ENCODE measurements at places on chromosomes 4 and X.

DNA sequence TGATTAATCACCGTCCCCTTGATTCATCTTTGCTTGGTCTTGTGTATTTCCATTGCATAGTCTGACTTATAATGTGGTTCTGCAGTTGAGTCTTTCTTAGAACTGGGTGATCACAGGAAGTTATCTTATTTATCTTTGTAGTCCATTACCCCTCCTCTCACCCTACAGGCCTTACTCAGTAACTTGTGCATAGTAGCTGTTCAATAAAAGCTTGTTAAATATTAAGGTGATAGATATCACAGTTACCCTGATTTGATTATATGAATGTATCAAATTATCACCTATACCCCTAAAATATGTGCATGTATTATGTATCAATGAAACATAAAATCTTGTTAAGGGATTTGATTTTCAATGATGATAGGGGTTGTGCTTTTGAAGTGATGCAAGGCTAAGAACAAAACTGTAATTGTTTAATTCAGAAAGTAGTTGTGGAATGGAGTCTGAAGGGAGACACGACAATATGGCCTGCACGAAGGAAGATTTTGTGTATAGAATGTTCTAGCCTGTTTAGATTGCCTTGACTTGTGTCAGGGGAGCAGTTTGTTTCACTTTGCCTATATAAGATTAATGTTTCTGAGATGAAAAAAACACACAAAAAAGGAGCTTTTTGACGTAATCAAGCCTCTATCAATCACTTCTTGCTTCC lies 132.4 kb upstream of the LIMCH1 start:
- DNase-seq, result no peak

GRCh38 chr4:85228264-85228663 lies 246.7 kb upstream of the ARHGAP24 start:
- no peak for DNase-seq

DNA sequence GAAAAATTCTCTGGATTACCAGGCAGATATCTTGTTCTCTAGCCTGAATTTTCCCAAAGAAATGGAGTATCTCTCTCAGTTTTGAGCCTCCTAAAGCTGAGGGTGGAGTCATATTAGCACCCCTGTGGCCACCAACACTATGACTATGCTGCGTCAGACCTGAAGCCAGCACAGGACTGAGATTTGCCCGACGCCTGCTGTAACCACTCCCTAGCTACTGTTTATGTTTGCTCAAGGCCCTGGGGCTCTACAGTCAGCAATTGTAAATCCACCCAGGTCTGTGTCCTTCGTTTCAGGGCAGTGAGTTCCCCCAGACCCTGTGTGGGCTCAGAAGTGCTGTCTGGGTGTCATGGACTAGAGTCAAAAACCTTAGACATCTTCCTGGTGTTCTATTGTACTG lies 61.4 kb downstream of the ZXDA start:
- no peak for DNase-seq

GRCh38 chr4:126533146-126533805 lies 1099.5 kb upstream of the INTU start:
- no peak for DNase-seq

- DNase-seq, result no peak
These were observed 11.2 kb downstream of the BLTP1 start for GRCh38 chr4:122163301-122163700.

DNA sequence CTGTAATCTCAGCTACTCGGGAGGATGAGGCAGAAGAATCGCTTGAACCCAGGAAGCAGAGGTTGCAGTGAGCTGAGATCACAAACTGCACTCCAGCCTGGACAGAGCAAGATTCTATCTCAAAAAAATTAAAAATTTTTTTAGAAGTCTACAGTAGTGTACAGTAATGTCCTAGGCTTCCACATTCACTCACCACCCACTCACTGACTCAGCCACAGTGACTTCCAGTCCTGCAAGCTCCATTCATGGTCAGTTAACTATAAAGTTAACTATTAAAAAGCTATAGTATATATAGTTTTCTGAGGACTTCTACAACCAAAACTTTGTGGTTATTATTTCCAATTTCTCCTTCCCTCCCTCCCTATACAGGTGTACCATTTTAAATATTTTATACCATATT lies 34.7 kb upstream of the NEUROG2 start:
- no peak for DNase-seq

- DNase-seq, result no peak
These were observed 65.8 kb downstream of the RASGEF1B start for GRCh38 chr4:81405900-81406401.

- no peak for DNase-seq
These were observed 2.8 kb downstream of the AMELX start for GRCh38 chrX:11296051-11296450.

GRCh38 chr4:85741381-85741780 lies 266.4 kb downstream of the ARHGAP24 start:
- DNase-seq, result no peak

DNA sequence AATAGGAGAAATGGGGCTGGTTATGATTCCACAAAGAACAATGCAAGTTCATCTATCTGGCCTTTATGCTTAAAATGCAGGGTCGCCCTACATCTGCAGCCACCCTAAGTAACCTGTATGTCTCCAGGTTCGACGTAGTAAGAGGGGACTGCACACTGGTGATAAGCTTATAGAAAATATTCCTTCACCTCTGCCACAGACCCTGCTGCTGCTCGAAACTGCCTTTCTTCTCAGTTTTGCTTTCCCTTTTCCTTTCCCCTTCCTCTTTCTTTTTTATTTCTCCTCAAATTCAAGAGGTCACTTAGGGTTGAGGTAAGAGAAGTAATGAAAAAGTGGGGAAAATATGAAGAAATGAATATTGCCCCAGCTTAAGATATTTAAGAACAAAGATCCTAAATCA lies 123.5 kb downstream of the DCHS2 start:
- no peak for DNase-seq

DNA sequence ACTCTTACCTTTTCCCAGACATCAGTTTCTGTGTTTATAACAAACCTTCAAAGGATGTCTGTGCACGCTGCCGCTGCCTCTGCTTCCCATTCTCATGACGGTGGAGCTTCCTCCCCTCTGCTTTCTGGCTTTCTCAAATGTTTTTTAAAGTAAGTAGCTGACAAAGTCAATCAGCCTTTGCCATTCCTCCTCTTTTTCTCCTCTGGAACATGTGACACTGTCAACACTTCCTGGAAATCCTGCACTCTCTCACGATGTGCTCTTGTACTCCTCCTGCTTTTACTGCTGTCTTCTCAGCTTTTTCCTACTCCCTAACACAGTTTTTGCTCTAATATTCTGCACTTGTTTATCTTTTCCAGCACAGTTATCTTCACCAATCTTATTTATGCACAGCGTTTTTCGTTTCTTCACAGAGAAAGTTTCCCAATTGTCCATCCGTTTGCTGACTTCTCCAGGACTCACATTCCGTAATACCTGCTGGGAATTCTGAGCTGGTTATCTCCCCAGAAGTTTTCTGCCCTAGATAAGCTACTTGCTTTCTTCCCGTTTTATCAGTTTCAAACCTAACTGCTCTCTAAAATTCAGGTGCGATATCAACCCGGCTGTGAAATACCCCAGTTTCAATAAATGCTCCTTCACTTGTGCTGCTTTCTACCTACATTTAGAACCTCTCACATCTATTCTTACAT lies 465.6 kb upstream of the AGA start:
- DNase-seq, result no peak

DNA sequence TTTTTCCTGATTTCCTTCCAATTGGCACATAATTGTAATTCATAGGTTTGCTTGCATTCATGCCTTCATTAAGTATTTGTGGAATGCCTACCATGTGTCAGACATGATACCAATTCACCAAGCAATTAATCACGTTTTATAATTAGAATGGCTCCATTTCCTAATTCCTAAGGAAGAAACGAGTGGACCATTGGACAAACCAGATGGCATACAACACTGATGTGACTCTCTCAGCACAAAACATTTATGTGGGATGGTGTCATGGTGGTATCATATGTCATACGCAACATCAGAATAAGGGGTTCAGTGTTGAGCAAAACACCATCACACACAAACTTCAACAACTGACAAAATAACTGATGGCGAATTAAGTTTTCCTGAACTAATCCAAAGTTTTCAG lies 502.8 kb downstream of the DMD start:
- DNase-seq, result no peak

GRCh38 chr4:8331575-8331955 lies 62.0 kb downstream of the HTRA3 start:
- no peak for DNase-seq

GRCh38 chr4:69744157-69744478 lies 16.3 kb downstream of the SULT1B1 start:
- DNase-seq, result no peak

- DNase-seq, result no peak
These were observed 2.3 kb downstream of the F9 start for GRCh38 chrX:139532834-139533233.

GRCh38 chr4:14478504-14478903 lies 523.8 kb upstream of the CPEB2 start:
- DNase-seq, result no peak

DNA sequence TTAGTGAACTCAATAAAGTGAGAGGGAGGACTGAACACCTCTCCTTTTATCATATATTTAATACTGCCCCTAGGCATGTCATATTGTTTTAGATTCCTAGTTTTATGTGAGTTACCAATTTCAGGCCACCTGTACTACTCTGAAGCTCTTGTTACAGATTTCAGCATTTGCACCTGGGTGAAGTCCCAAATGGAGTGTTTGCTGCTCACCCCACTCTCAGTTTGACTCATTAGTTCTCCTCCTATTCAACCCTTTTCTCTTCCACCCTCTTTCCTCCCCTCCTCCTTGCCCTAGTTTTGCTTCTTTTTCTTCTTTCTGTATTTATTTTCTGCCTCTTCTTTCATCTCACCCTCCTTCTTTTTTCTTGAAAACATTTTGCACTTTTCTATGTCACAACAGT lies 1852.2 kb upstream of the IGFBP7 start:
- DNase-seq, result no peak

GRCh38 chr4:47145630-47146029 lies 114.3 kb downstream of the GABRB1 start:
- DNase-seq, result no peak

GRCh38 chrX:10350221-10350620 lies 193.4 kb downstream of the CLCN4 start:
- no peak for DNase-seq

- no peak for DNase-seq
These were observed 49.4 kb downstream of the RTL9 start for GRCh38 chrX:110407910-110408545.

GRCh38 chr4:169987327-169988228 lies 38.6 kb downstream of the MFAP3L start:
- no peak for DNase-seq

- DNase-seq, result no peak
These were observed 12.8 kb upstream of the NSUN7 start for GRCh38 chr4:40736910-40737309.

DNA sequence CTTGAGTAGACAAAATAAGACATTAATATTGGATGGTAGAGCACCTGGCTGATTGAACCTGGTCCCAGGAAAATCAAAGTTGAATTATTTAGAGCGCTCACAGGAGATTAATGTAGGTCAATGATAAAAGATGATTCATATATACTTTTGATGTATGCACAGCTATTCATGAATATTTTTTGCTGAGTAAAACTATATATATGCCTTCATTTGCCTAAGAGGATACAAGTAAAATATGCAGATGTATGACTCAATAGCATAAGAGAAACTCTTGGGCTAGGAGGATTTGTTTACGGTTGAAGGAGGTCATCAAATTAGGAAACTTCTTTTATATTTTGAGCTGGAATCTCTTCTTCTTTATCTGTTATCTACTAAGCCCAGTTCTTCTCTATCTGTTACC lies 202.7 kb upstream of the HS3ST1 start:
- DNase-seq, result no peak

GRCh38 chr4:188429965-188430364 lies 290.7 kb downstream of the TRIML1 start:
- no peak for DNase-seq

DNA sequence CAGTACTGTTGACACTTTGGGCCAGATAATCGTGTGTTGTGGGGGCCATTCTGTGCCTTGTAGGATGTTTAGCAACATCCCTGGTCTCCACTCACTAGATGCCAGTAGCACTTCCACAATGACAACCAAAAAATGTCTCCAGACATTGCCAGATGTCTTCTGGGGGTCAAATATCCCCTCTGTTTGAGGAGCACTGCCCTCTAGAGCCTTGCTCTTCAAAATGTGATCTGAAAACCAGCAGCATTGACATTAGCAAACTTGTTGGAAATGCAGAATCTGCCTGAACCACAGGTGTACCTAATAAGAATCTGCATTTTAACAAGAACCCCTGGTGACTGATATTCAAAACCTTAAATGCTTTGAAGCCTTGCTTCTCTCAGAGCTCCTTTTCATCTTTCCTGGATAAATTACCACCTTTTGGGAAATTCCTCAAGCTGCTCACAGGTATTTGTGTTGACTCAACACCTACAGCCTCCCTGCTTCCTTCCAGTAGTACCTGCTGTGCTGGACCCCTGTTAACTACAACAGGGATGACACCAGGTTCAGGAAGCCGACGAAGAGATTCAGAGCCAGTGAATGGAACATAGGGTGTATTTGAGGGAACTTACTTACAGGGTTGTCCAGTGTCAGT lies 459.0 kb upstream of the NR3C2 start:
- no peak for DNase-seq

DNA sequence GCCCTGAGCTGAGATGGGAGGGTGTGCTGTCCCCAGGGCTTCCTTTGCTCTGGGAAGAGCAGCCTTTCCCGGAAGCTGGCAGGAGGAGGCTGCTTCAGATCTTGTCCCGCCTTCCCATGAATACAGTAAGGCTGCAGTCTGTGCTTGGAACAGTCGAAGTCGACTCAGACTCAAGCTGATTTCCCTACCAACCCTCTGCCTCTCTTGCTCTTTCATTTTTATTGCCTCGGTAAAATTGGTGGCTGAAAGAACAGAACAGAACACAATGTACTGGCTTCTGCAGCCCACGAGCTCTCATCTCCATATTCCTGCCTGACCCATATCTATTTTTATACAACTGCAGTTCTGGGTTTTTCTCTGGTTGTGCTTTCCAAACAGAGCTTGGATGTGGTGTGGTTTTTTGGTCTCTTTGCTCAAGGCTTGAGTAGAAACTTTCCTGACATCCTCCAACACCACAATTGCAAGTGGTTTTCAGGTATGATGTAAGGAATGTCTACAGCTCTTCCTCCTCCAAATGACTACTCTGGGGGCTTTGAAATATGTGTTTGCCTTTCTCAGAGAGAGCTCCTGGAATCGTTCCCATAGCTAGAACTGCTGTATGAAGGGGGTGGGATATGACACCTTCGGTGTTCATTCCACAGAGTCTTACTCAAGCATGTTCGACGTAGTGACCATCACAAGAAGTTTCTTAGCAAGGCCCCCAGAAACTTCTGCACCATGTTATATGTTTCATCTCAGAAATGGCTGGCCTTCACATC lies 61.3 kb downstream of the ENPP6 start:
- DNase-seq, result no peak

- no peak for DNase-seq
These were observed 170.3 kb downstream of the MOSPD2 start for GRCh38 chrX:15043538-15043937.

DNA sequence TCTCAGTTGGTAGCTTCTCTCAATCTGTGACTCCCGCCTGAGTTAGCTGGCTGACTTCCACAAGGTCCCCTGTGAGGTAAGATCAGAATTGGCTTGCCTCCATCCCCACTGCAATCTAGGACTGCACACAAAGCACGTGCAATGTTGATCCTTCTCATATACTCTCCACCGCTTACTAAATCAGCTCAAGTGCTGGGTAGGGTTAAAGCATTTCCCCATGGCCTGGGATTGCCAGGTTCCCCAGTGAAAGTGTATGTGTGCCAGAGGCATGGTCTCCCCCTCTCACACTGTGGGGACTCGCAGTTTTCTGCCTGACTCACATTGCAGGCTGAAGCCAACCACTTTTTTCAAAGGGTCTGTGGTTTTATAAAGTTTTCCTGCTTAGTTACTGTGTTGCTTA lies 886.9 kb downstream of the FAM133A start:
- no peak for DNase-seq

All from stimulated activated CD4-positive, alpha-beta T cell treated with anti-CD3 and anti-CD28 coated beads, TNF-alpha, amount 100 ng/mL, for 1 hour (primary cell).